Stimulated activated CD8-positive, alpha-beta memory T cell treated with anti-CD3 and anti-CD28 coated beads, Interleukin-15, amount 100 ng/mL, for 4 hours (primary cell): ENCODE measurements at places on chromosomes 7 and 10.

DNA sequence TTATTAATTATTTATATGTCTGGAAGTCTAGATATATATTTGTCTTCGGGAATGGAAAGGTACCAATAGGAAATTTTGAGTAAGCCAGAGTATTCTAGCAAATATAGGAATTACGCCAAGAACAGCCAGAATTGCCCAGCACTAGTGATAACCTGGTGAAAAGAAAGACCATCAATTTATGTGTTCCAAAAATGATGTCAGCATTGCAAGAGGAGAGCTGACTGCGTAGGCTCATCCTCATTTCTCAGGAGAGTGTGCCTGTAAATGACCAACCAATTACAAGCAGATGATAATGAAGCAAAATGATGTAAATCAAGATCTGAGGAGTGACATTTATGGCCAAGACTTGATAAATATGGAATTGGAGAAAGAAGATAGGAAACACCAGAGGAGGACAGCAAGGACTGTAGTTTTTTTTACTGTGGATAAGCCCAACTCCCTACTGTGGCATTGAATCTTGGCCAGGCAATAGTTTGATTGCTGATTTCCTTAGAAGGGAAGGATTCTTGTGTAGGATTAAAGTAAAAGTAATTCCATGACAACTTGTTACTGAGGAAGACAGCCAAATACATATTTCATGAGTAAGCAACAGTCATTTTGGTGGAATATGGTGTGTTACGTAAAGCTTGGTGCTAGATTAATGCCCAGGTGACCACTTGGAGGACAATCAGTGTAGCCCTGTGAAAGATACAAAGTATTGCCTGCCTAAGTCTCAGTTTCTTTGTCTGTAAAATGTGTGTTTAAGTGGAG, 590.8 kb downstream of the AUTS2 start:
- no peak for DNase-seq

DNA sequence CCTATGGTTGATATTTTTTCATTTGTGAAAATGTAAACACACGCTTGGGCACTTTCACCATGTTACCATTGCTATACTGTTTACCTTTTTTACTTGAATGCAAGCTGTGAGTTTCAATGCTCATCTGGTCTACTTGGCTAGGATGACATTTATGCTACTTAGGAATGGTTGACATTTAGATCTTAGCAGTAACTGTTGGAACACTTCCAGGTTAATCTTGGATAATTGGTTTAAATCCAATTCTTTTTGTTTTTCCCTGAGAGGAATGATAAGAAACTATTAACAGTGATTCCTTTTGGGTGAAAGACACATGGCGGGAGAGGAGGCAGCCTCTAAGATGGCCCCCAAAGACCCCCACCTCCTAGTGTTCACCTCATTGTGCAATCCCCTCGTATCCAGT, 51.4 kb upstream of the AMPH start:
- DNase-seq, result no peak

GRCh38 chr10:11022213-11022612, 4.5 kb downstream of the CELF2 start:
- no peak for DNase-seq

GRCh38 chr10:49078433-49078832, 36.9 kb downstream of the VSTM4 start:
- DNase-seq, result no peak

DNA sequence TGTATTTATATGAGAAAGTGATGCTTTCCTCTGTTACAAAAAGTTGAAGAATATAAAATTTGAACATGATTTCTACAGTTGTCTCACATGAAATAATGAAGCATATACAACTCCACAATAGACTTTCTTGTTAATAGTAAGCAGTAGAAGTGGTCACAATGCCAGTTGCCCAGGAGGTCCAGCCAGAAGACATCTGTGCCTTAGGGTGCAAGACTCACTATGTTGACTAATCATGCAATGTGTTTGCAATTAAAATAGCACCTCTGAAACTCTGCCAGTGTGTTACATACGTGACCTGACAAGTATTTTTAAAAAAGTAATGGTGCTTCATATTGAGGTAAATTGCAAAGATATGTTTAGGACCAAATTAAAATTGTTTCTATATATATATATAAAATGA, 547.2 kb downstream of the ETV1 start:
- no peak for DNase-seq

GRCh38 chr10:62618576-62619412, 185.7 kb upstream of the ADO start:
- DNase-seq, result no peak

DNA sequence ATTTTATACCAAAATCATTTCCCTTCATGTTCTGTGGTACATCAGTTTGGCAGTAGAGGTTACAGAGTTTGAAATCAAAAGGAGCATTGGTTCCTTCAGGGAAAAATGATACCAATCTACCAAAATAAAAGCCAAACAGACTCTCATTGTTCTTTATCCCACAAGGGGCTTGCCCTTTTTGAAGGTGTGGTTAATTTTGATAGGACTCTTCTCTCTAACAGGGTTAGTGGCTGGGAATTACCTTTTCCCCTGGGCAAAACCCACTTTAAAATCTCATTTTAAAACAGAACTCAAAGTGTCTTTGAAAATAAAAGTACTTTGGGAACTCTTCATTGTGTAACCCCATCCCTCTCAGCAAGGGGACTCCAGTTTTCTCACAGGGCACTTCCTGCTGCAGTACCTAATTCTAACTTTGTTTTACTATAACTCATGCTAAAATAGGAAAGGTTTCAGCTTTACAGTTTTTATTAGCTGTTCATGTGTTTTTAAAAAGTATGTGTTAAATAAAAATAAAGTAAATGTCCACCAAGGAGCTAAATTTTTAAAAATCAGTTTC, 30.6 kb downstream of the SMNDC1 start:
- no peak for DNase-seq

GRCh38 chr10:79316671-79317431, 30.4 kb upstream of the PPIF start:
- no peak for DNase-seq

GRCh38 chr7:121023683-121024511, 35.4 kb downstream of the CPED1 start:
- DNase-seq, result no peak

GRCh38 chr7:28458732-28459131, 46.4 kb downstream of the CREB5 start:
- DNase-seq, result no peak

- DNase-seq, result no peak
These were observed 130.6 kb upstream of the FAM20C start for GRCh38 chr7:61576-62360.

DNA sequence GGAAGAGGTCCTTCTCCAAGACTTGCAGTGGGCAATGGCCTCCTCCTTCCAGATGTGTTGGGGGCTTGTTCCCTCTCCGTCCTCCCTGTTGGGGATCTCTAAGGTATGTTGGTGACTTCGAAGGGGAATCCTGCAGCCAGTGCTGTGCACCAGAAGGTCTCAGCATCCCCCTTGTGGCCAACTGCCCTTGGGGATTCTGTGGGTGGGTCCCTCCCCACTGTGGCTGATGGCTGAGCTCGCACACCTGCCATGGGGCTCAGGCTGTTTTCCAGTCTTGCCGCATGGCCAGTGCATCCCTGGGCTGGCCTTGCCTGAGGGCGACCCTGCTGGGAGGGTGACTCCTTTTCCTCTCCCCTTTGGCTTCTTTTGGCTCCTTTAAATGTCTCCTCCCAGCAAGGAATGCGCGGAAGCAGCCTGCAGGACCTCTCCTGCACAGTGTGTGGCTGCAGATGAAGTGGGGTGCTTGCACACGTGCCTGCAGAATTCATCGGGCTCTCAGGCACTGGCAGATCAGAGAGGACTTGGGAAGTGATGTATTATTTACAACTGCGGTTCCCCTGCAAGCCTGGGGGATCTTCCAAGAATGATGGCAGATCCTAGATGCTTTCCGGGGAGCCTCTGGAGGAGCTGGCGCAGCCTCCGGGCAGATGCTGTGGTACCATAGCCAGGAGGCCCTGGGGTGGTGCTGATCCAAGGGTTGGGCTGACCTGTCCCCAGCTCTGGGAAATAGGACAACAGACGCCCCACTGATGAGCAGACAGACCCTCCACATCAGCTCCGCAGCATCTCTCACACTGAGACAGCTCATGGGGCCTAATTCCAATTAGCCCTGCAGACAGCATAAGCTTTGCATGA, 410.0 kb downstream of the TCERG1L start:
- DNase-seq, result no peak

- no peak for DNase-seq
These were observed 9.8 kb upstream of the PLAC9 start for GRCh38 chr10:80122746-80123145.

DNA sequence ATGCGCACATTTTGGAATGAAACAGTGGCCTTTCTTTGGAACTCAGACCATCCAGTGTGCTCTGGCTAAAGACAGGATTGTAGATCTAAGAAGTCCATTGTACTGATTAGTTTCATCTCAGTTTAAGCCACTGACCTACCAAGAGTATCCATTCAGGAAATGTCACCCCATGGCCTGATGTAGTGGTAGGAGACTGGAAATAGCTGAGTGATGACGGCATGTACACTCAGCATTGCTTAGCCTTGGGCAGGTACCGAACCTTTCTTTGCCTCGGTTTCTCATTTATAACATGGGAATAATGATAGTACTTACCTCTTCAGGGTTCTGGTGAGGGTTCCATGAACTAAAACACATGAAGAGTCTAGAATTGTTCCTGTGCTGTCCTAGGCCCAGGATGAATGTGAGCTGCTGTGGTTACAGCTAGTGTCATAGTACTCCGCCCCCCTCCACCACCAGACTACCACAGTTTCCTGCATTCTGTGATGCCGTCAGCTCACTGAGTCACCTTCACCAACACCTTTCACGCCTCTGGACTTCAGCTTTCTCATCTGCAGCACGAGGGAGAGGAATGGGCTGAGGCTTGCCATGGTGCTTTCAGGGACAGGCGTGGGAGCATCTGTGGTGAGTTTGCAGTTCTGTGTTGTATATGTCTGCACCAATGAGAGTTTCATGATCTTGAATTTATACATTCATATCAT, 484.0 kb upstream of the GALNT17 start:
- peak; percentile 70 for DNase-seq

DNA sequence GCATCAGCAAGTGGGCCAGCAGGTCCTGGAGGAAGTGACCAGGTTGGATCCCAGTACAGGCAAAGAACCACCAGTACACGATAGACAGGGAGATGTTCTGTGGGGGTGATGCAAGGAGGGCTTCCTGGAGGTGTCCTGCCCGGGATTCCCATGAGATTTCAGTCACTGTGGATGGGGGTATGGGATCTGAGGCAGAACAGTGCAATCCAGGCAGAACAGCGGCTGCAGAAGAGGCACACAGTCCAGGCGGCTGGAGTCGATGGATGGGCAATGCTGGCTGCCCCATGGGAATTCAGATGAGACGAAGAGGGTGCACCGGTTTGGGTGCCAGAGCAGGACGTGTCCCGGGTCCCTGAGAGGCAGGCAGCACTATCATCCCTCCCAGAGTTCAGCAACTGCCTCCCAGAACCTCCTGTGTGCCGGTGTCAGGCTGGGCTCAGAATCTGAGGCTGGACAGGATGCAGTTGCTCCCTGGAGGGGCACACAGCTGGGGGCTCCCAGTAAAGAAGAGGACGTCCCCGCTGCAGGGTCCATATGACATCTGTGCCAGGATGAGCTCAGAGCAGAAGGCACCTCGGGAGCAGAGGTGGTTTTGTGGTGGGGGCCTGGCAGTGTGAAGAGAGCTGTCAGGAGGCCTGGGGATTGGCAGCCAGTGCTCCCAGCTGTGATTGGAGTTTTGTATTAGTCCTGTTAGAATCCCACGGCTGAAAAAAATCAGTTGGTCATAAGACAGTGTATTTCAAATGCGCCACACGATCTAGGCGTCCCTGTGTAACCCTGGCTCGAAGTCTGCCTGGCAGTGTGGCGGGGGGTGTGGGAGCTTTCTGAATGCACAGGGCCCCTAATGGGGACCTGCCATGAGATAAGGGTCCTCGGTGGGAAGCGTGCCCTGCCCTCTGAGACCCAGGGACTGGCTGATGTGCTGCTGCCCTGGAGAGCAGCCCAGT, 3.2 kb downstream of the KNDC1 start:
- no peak for DNase-seq

GRCh38 chr10:13904064-13904463, 317.3 kb downstream of the PRPF18 start:
- no peak for DNase-seq

GRCh38 chr10:98673171-98673782, 226.5 kb upstream of the HPS1 start:
- no peak for DNase-seq

- DNase-seq, result no peak
These were observed 162.9 kb downstream of the GRK5 start for GRCh38 chr10:119370111-119370741.

DNA sequence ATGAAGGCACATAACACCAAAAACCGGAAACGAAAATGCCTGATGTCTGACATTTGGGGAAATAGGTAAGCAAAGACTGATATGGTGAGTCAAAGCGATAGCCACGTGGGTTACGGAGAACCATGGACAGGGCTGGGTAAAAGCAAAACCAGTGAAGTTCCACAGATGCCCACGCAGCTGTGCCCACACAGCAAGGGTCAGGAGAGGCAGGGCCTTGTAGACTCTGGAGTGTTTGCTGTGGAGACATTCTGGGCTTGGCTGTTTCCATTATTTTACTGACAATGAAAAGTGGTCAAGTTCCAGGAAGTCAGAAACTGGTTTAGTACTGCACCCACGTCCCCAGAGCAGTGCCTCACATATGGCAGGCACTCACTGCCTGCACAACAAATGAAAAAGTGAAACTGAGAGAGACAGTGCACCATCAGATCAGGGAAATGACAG, 148.7 kb downstream of the ZMYND11 start:
- no peak for DNase-seq

DNA sequence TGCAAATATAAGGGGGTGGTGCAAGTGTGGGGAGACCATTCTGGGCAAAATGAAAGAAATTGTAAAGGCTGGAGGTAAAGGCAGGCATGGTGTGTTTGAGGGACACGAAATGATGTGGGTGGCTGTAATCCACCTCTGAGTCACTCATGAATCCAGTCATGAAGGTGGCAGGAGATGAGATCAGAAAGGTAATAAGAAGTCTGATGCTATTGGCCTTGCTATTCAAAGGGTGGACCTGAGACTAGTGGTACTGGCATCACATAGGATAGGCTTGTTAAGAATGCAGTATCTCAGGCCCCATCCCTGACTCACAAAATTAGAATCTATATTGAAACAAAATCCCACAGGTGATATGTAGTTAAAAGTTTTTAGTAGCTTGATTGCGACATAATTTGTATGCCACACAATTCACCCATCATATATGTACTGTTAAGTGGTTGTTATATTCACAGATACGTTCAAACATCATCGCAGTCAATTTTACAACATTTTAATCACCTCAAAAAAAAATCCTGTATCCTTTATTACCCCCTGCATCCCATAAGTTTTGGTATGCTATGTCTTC, 85.6 kb downstream of the ST8SIA6 start:
- DNase-seq, result no peak

GRCh38 chr7:155584763-155585531, 38.6 kb upstream of the CNPY1 start:
- DNase-seq, result no peak

GRCh38 chr7:14582010-14582409, 320.5 kb downstream of the DGKB start:
- no peak for DNase-seq

DNA sequence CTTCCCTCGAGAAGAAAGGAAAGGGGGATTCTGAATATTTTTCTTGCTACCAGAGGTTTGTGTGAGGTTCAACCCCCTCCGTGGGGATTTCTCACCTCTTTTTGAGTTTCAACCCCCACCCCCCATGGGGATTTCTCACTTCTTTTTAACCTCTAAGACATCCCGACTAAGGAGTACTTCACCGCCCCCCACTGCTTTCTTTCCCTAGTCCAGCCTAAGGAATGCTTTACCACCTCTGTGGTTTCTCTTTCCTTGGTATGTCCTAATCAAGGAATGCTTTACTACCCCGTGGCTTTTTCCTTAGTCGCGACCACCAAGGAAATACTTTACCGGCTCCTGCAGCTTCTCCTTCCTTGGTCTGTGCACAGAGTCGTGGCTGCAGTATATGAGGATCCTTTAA, 149.4 kb downstream of the LYZL1 start:
- no peak for DNase-seq
